ENCODE measurements at places on chromosomes 4 and X.

DNA sequence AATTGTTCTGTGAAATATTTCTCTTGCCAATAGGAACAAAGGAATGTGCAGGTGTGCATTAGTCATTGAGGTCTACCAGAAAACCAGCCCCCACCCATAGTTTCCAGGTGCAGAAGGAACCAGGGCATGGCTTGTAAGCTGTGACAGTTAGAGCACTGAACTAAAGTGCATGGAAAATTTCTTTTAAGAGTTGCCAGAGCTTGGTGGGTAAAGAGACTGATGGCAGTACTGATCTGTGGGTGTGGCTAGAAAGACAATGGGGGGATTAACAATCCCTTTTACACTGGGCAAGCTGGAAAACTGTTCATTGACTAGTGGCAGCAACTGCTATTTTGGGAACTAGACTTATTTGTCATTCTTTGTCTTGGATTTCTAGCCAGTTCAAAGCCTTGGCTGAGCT, 326.9 kb downstream of the PCDH19 start:
- DNase-seq, result no peak

- DNase-seq, result no peak
Measured at GRCh38 chr4:78553529-78554060, 2.0 kb downstream of the ANXA3 start.

GRCh38 chrX:153702336-153703035, 14.8 kb downstream of the SLC6A8 start:
- no peak for DNase-seq

DNA sequence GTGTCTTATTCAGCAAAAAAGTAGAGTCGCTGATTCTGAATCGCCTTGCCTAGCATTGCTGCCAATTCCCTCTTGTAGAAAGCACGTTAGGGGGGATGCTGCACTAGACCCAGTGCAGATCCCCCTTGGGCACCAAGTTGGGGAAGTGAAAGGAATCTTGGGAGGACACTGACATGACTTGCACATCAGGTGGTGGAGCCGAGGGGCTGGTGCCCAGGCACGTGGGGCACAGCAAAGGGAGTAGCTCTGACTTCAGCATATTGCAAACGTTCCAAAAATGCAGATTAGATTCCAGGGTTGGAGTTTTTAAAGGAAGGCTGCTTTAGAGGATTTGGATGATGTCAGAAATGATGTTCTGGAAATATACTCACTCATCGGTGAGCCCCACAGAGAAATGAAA, 47.4 kb upstream of the GPM6B start:
- DNase-seq, result no peak

GRCh38 chrX:134679221-134679620, 20.9 kb upstream of the PLAC1 start:
- no peak for DNase-seq

GRCh38 chrX:74304016-74304415, at the start of gene ZCCHC13:
Gene ZCCHC13, plus strand, starts transcription at chrX:74304180. Its CDS starts 87 bp downstream, at chrX:74304267.
- no peak for DNase-seq

DNA sequence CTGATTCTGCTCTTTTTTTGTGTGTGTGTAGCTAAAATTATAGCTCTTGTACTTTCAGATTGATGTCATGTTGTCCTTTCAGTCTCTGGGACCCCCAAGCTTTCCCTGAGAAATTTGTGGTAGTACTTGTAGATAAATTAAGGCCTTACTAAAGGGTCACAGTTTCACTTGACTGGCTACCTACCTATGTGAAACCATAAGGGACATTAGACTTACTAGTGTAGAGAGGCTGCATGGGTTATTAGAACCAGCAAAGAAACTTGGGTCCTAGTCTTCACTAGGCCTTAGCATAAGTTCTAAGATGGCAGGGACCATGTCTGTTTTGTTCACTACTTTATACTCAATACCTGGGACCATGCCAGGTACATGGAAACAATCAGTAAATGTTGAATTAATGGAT, 21.4 kb downstream of the WDR44 start:
- no peak for DNase-seq

DNA sequence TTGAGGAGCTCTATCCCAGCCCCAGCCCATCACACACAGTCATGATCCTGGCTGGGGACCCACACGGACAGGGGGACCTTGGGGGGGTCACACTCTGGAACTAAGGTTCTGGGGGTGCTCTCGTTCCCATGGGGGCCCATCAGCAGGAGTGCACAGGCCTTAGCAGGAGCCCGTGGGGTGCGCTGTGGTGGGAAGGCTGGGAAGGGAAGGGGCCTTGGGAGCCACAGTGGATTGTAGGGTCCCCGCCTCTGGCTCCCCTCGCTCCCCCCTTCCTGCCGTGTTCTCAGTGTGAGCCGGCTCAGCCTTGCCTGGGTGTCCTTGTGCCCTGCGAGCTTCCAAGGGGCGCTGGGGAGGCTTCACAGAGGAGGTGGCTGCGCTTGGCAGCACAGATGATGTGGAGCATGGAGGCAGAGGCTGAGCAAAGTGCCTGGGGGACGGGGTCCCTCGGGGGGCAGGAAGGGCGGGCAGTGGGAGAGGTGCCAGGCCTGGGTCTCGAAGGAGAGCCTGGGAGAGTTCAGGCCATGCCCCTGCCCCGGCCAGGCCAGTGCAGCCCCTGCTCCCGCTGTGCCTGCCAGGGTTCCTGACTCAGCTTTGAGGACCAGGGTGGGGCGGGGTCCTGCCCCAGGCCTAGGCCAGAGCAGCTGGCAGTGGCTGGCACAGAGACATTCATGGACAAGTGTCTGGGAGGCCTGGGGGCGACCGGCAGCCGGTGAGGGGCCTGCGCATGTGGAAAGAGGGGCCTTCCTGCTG, 5.5 kb upstream of the HGFAC start:
- no peak for DNase-seq

DNA sequence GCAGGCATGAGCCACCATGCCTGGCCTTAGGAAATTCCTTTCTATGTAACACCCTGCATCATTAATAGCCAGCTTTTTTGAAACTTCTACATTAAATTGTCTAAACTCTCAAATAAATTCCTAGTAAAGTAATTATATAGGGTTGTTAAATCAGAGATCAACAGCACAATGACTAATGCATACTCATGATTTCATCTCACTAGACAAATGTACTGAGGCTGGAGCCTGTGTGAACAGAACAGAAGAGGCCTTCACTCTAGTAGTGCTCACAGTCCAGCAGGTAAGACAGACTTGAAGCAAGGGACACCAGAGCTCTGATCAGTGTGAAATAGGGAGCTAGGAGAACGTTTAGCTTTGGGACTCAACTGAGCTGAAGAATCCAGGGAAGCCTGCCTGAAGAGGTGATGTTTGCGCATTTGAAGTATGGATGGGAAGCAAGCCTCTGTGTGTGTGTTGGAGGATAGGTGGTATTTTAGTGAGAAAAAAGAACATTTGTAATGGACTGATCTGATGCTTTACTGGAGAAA, 3.9 kb downstream of the ZFP42 start:
- no peak for DNase-seq

DNA sequence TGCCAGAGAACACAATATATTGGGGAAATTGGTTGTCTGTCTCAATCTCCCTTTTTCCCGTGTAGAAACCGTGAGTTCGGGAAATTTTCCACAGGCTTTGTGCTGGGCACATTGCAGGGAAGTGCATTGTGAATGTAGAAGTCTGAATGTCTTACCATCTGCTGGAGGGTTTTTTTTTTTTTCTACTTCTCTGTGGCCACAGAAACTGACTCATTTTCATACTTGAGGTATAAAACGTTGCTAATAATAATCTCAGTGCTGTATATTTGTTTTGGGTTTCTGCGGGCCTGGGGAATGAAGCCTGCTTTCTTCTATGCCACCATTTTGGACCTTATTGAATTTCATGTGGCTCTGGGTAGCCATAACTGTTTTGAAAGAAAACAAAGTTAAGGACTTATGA, 1001.2 kb downstream of the STIM2 start:
- no peak for DNase-seq

- no peak for DNase-seq
Measured at GRCh38 chr4:123471655-123472369, 75.2 kb downstream of the SPRY1 start.
